ENCODE measurements at places on chromosomes 3 and 15. TPM values are rescaled to one million over a fixed set of nuclear protein-coding genes. Genes with fewer than 3 reads are reported as not detected.

GRCh38 chr3:11671648-11672100 lies 28.0 kb upstream of the VGLL4 start:
- no peaks in the 10 kb centered on the region for H3K36me3 ChIP-seq
- H3K4me3 ChIP-seq: no peak overlapping the region
- no peak for DNase-seq
- no peaks in the 10 kb centered on the region for H3K27me3 ChIP-seq

GRCh38 chr3:141326626-141327025 lies 41.7 kb upstream of the ZBTB38 start:
- no peaks in the 10 kb centered on the region for H3K36me3 ChIP-seq
- no peak overlapping the region for H3K4me3 ChIP-seq
- H3K27ac ChIP-seq: no peak overlapping the region
- H3K27me3 ChIP-seq: no peaks in the 10 kb centered on the region
- H3K4me1 ChIP-seq: no peaks in the 10 kb centered on the region
- DNase-seq: no peak

- H3K4me1 ChIP-seq: peaks cover 15% of the 10 kb centered on the region
- no peak for DNase-seq
- no peaks in the 10 kb centered on the region for H3K27me3 ChIP-seq
These were observed 52.6 kb upstream of the CCR2 start for GRCh38 chr3:46301122-46301835.

DNA sequence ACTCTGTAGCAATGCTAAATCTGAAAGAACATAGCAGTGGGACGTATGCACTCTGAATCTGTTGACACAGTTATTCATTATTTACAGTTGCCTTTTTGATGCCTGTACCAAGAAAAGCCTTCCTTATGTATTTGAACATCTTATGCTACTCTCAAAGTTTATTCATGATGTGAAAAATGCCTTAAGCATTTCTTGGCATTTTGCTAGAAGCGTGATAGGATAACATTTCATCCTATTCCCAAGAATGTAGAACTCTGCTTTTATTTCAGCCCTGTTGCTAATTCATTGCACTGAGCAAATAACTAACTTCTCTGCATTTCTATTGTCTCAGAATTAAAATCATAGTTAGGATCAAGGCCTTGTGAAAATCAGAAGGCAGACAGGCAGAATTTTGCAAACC lies 105.5 kb downstream of the STRIT1 start:
- H3K4me1 ChIP-seq: peaks cover 5% of the 10 kb centered on the region
- no peaks in the 10 kb centered on the region for H3K36me3 ChIP-seq
- H3K27me3 ChIP-seq: no peaks in the 10 kb centered on the region
- no peak overlapping the region for H3K27ac ChIP-seq
- no peak for DNase-seq

GRCh38 chr3:120730576-120731542 lies 11.5 kb downstream of the RABL3 start:
- no peaks in the 10 kb centered on the region for H3K36me3 ChIP-seq
- H3K27ac ChIP-seq: no peak overlapping the region
- no peak for DNase-seq
- H3K27me3 ChIP-seq: no peaks in the 10 kb centered on the region
- no peaks in the 10 kb centered on the region for H3K4me1 ChIP-seq

- H3K27me3 ChIP-seq: peaks cover 44% of the 10 kb centered on the region
- H3K4me3 ChIP-seq: no peak overlapping the region
- peaks cover 31% of the 10 kb centered on the region for H3K4me1 ChIP-seq
- no peaks in the 10 kb centered on the region for H3K36me3 ChIP-seq
- DNase-seq: no peak
These were observed 1.1 kb upstream of the THSD4 start for GRCh38 chr15:71114066-71114680.

DNA sequence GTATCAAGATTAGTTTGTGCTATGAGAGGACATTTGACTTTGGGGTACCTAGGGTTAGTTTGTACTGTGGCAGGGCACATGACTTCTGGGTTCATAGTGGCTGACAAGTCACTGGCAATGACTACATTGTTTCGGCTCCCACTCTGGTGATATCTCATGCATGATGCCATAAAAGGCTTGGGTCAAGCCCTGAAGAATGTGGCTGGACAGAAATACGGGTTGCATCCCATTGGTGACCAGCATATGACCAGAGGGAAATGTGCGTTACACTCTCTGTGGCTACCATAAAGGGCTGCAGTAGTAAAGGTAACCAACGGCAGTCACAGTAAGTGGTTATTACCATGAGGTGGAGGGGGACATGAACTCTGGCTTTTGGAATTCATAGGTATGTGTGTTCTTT lies 18.4 kb downstream of the THOC7 start:
- H3K4me3 ChIP-seq: no peak overlapping the region
- no peaks in the 10 kb centered on the region for H3K36me3 ChIP-seq
- H3K4me1 ChIP-seq: no peaks in the 10 kb centered on the region

DNA sequence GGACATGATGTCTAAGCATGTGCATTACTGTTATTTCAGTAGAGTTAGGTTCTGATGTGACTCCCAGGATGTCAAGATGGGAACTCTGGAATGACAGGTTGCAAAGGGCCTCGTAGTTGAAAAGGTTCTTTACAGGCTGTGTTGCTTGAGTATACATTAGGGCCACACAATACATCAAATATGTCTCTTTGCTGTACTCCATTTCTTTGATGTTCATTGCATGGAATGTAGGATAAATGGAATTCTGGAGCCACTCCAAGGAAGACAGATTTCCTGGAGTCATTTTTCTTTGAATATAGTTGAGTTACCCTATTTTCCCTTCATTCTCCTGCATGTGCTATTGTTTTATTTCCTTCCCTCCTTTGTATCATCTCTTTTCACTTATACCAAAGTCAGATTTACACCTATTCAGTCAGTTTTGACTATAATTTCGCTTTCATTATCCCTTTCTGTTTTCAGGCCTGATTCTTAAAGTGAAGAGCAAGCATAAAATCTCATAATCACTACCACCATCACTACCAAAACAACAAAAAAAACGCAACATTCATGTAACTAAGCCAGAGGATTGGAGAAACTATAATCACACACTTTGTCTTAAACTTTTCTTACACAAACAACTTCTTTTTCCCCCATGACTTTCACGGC lies 61.2 kb upstream of the PTX3 start:
- H3K4me3 ChIP-seq: no peak overlapping the region
- H3K27me3 ChIP-seq: no peaks in the 10 kb centered on the region

- no peaks in the 10 kb centered on the region for H3K36me3 ChIP-seq
- H3K27ac ChIP-seq: no peak overlapping the region
- no peaks in the 10 kb centered on the region for H3K27me3 ChIP-seq
- DNase-seq: no peak
These were observed 112.6 kb downstream of the FNDC3B start for GRCh38 chr3:172151651-172152649.

DNA sequence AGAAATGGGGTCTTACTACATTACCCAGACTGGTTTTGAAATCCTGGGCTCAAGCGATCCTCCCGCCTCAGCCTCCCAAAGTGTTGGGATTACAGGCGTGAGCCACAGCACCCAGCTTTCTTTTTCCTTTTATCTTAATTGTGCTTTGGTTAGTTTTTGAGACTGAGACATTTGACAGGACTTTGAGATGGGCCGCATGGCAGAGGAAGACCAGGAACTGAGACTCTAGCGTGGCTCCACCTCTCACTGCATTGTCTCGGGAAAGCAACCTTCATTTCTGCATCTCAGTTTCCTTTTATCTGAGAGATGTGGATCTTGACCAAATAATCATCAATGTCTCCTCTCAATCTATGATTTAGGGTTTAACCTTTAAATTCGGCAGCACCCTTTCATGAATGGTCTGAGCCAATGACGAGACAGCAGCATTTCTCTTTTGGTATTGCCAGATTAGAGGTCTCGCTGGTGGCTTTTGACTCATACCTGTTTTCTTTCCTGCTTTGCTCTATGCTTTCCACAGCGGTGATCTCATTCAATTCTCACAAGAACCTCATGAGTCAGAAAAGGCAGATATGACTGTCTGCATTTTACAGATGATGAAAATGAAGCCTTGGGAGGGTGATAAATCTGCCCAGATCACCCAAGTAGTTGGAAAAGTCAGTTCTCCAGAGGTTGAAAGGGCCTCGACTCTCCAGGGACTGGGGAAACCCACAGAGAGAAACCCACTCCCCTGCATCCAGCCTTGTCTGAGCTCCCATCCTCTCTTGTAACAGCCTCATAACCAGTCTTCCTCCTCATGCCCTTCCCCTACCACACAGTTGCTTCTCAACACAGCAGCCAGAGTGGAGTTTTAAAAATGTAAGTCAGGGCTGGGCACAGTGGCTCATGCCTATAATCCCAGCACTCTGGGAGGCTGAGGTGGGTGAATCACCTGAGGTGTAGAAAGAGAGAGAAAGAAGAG lies 84.8 kb upstream of the FOXB1 start:
- H3K4me1 ChIP-seq: no peaks in the 10 kb centered on the region
- no peaks in the 10 kb centered on the region for H3K36me3 ChIP-seq
- DNase-seq: no peak
- no peak overlapping the region for H3K27ac ChIP-seq
- no peak overlapping the region for H3K4me3 ChIP-seq

DNA sequence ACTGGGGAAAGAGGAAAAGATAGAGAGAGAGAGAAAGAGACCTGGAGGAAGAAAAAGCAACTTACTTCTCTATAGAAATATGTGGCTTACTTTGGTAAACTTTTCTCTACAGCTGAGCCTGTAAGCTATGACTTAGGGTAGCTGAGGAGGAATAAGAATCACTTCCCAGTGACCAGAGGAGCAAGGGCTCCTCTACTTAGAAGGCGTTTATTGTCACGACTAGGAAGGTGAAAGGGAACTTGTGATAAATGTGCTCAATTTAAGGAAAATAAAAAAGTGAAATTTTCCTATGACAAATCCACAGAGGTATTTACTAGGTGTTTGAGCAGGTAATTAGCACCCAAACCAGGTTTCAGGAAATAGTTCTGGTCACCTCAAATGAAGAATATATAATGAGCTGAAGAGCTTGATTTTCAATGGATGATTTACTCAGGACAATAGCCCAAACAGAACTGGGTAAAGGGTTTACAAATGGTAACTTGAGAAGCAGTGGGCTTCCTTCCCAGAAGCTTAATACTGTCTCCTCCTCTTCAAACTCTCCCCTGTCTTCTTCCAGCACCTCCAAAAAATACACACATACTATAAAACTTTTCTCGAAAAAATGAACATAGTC lies 46.1 kb downstream of the SOX2 start:
- H3K27ac ChIP-seq: no peak overlapping the region
- H3K36me3 ChIP-seq: no peaks in the 10 kb centered on the region
- no peak for DNase-seq
- no peaks in the 10 kb centered on the region for H3K27me3 ChIP-seq
- H3K4me1 ChIP-seq: no peaks in the 10 kb centered on the region

DNA sequence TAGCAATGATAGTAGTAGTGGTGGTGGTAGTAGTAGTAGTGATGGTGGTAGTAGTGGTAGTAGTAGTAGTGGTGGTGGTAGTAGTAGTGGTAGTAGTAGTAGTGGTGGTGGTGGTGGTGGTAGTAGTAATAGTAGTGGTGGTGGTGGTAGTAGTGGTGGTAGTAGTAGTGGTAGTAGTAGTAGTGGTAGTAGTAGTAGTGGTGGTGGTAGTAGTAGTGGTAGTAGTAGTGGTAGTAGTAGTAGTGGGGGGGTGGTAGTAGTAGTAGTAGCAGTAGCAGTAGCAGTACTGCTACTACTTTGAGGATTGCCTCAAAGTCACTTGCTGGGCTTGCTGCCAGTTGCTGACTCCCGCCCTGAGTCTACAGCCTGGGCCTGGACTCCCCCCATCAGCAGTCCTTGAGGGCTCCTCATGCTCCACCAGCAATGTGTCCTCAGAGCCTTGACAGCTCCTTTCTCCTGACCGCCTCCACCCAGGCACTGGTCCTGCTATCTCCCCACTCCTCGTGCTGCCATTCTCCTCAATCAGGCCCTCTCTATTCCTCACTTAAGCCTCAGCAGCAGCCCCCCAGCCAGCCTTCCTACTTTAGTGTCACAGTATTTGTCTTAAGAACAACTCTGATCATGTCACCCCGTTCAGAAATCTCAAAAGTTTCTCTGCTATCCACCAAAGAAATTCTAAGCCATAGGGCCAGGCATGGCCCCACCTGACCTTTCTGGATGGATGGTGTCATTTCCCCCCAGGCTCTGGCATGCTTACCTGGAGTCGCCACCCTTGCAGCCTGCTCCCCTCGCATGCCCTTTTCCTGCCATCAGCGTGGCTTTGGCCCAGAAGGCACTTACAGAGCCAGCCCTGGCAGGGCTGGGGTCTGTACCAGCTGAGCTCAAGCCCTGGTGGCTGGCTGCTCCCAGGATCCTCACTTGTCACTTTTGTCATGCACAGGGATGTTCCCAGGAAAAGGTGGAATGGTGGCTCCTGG lies 45.6 kb downstream of the DLEC1 start:
- H3K27ac ChIP-seq: no peak overlapping the region
- H3K4me1 ChIP-seq: no peaks in the 10 kb centered on the region
- no peaks in the 10 kb centered on the region for H3K36me3 ChIP-seq
- DNase-seq: no peak
- no peak overlapping the region for H3K4me3 ChIP-seq

Gene RTP1
- total RNA-seq: not detected

Gene EOMES
- 7.7 TPM for total RNA-seq

Gene GOLGA8S
- total RNA-seq: 0.38 TPM

Gene ABI3BP
- 5.1 TPM for total RNA-seq

Gene TMEM212
- not detected for total RNA-seq

Gene LZTFL1
- total RNA-seq: 22.9 TPM

Gene PRTG
- 0.46 TPM for total RNA-seq

Gene CISH
- 14.5 TPM for total RNA-seq

Gene COL8A1
- total RNA-seq: 2.5 TPM

Gene MST1
- total RNA-seq: 17.0 TPM

Gene USP50
- total RNA-seq: not detected

Gene ZNF621
- 21.6 TPM for total RNA-seq

Gene CCNB2
- total RNA-seq: 6.7 TPM

Gene GRIP2
- 1.7 TPM for total RNA-seq

Gene SLC28A1
- total RNA-seq: not detected

All from spleen (tissue), 13 donors.